ENCODE measurements at places on chromosomes 1 and 21.

DNA sequence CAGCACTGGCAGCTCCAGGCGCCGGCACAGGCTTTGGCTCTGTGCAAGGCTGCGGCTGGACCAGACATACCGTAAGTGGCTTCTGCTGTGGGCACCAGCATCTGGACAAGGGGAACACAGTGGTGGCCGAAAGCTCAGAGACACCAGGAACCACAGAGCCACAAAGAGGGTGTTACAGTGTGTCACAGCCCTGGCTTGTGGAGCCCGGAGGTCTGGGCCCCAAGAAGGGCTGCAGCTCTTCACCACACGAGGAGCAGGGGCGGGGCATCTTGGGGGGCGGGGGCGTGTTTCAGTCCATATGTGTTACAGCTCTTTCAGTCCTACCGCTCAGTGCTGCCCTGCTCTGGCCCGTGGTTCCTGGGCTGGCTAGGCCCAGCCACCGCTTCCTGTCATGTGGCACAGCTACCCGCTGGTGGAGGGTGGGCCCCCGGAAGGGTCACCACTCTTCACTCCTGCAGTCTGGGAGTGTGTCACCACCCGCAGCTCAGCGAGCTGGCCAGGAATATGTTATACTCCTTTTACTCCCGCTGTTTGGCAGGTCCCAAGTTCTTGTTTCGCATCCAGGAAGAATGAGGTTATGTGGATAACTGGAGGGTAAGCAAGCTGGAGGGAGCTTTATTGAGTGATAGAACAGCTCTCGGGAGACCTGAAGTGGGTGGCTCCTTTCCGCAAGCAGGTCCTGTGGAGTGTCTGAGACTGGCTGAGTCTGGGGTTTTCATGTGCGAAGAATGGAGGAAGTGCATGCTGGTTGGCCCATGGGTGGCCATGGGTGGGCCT is 3.3 kb upstream of the LSM10 start:
- DNase-seq, result peak; percentile 79

DNA sequence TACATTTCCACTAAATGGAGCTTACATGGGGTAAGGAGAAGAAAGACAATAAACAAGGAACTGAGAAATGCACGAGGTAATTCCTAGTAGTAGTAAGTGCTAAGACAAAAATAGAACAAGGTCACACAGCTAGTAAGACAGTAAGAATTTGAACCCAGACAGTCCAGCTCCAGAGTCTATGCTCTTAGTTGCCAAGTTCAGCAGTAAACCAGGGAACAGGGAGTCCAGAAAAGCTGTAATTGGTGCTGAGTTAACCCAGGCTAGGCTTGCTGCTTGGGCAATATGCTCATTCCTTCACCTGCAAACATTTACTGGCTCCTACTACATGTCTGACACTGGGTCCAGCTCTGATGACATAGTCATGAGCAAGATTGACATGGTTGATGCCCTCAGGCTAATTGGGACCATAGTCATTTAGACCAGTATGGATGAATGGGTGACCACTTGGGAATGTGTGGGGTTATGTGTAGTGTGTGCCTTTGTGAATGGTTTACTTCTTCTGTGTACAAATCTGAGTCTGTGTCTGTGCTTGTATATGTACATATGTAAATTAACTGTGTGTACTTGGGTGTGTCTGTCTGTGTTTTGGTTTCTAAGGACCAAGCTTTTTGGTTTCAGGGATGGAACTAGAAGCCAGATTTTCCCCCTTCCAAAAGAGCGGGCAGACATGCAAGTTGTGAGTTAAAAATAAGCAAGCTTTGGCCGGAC is 2.0 kb downstream of the GPX7 start:
- DNase-seq, result no peak

- DNase-seq, result no peak
Observed at GRCh38 chr1:243718893-243719292, 131.2 kb downstream of the AKT3 start.

GRCh38 chr1:39272798-39273469 is 68.4 kb downstream of the MACF1 start:
- no peak for DNase-seq

DNA sequence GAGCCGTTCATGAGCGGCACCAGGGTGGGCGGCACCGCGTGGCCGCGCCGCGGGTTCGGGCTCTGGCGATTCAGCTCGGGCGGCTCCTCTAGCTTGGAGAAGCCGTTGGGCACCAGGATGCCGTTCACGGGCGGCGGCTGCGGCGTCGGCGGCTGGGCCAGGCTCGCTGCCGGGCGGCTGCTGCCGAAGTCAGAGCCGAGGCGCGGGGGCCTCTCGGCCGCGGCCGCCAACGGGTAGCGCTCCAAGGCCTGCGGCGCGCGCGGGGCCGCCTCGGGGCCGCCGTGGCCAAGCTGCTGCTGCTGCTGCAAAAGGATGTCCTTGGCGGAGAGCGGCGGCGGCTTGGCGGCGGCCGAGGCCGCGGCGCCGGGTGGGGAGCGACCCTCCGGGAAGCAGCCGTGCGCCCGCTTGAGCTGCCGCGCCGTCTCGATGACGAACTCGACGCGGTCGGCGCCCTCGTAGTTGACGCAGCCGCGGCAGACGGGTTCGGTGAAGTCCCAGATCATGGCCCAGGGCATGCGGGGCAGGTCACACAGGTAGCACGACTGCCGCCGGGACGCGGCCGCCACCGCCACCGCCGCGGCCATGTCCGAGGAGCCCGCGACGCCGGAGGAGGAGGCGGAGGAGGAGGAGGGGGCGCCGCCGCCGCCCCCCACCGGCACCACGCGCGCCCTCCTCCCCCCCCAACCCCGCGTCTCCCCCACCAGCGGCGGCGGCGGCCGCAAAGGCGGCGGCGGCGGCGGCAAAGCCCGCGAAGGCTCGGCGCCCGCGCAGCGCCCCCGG is 877 bp downstream of the IRF2BP2 start:
- DNase-seq, result peak; percentile 77

GRCh38 chr1:7938070-7938469 is 2.6 kb downstream of the TNFRSF9 start:
- DNase-seq, result no peak

DNA sequence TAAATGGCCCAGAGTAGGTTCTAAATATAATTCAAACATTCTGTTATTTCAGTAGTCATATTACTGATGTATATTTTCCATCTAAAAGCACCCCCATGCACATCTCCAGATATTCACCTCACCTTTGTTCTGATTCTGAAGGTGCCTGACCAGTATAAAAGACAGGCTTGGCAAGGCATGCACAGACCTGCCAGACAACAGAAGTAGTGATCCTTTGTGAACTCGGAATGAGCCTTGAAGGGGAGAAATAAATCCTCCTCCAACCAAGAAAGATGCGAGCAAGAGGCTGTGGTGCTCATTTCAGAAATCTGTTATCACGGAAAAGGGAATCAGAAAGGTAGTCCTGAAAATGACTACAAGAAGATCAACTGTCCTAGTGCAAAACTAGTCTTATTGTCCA is 287.3 kb downstream of the VAV3 start:
- DNase-seq, result no peak

GRCh38 chr1:71522721-71523120 is 441.9 kb upstream of the ZRANB2 start:
- no peak for DNase-seq

DNA sequence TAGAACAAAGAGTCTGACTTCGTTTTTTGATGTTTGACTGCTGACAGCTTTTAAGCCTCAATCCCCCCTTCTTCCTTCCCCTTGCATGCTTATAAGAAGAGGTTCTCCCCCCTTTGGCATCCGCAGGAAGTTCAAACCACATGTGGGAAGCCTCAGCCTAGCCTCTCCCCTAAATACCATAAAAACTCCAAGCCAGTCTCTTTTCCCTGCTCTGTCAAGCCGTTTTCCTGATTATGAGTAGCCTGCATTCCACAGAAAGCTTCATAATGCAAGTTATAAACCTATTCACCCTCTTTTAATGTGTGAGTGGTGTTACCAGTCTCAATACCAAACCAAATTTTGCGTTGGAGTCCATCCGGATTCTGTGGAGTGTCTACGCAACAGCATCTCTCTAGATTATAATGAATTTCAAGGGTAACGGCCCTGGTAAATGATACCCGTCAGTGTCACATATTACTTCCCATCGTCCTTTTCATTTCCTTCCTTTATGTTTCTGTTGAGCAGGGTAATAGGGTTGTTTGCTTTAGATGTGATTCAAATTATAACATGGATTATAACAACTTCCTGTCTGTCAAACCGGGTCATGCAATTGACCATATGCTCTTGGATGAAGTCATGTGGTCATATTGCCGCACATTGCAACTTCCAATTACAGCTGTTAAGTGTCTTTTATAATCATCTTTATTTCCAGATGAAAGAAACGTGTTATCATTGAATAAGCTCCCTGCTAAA is 717.5 kb downstream of the RWDD3 start:
- DNase-seq, result no peak

- DNase-seq, result no peak
Observed at GRCh38 chr1:165397944-165398343, 41.4 kb upstream of the LMX1A start.

DNA sequence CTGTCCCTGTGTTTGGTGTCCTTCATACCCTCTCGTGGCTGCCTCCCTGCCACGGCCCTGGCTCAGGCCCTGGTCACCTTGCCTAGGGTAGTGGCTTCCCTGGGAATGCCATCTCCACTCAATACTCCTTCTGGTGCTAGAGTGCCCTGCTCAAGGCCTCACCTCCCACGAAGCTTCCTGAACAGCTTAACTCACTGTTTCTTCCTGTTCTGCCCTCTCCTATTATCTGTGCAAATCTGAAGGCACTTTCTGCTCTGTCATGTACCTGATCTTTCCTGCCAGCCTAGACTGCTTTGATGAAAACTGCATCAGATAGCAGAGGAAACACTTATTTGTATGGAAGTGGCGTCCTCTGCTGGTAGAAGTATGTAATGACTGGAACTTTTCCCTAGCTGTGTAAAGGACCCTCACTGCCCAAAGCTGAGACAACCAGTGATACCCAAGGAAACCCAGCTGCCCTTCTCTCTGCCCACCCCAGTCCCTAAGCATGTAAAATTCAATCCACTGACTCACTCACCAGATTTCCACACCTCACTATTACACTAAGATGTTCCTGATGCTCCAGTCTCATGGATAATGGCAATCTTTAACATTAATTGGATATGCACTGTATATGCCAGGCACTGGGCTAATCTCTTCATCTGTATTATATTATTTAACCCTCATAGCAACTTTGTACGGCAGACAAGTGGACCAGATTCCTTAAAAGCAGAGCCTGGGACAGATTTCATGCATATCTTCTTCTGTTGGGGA is 36.2 kb upstream of the BTG2 start:
- peak; percentile 51 for DNase-seq

GRCh38 chr1:176603696-176604095 is 140.7 kb downstream of the PAPPA2 start:
- DNase-seq, result no peak

GRCh38 chr1:185610954-185611353 is 123.2 kb upstream of the HMCN1 start:
- no peak for DNase-seq

GRCh38 chr1:214824763-214825162 is 221.8 kb downstream of the CENPF start:
- DNase-seq, result no peak

DNA sequence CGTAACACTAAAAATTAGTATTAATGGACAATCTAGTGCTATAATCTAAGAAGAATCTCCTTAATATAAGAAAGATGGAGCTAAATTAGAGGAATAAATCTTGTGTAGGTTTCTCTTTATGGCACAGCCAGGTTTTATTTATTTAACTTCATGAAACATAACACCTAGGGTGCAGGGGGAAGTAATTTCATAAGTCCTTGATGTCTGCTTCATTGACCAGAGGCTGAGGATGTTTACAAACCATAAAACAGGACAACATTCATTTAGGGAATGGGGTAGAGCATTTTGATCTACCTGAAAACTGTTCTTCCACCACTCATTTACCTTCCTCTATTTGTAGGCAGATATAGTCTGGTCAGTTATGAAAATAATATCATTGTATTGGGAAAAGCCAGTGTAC is 95.5 kb downstream of the NGF start:
- no peak for DNase-seq

DNA sequence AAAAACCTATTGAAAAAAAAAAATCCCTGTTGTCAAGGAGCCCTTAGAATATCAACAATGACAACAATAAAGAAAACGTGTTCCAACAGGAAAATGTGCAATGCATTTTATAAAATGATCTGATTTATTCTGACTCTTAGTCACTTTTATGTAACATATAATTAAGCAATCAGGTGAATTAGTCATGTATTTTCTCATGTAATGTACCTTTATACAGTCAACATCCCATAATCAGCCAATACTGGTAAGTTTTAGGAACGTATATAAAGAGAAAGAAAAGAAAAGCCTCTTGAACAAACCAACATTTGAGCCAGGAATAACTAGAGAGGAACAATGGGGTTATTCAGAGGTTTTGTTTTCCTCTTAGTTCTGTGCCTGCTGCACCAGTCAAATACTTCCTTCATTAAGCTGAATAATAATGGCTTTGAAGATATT is at the start of gene CLCA4:
Gene CLCA4 (plus strand): TSS at position 292 of the 435 bp plus-strand sequence. CDS start 42 bp downstream, at position 334.
- no peak for DNase-seq

DNA sequence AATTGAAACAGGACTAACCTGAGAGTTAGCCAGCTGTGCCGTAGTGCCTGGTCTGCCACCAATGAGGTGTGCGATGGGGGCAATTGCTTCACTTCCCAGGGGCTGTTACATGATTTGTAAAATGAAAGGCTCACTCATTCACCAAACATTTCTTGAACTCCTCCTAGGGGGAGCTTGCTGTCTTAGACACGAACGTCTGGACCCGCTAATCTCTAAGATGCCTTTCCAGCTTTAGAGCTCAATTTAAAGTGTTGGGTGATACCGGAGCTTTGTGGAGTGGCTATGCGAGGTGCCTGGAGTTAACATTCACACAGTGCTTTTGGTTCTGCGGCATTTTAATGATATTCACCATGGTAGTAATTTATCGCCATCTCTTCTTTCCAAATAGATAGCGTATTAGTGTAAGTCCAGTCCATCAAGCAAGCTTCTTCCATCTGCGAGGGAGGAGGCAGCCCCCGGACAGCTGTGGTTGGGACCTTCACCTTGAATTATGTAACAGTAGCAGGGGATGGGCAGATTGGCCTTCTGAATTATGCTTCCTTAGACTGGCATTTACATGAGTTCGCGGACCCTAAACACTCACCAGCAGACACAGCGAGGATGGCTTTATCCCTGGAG is 179.9 kb downstream of the ADSS2 start:
- DNase-seq, result no peak

DNA sequence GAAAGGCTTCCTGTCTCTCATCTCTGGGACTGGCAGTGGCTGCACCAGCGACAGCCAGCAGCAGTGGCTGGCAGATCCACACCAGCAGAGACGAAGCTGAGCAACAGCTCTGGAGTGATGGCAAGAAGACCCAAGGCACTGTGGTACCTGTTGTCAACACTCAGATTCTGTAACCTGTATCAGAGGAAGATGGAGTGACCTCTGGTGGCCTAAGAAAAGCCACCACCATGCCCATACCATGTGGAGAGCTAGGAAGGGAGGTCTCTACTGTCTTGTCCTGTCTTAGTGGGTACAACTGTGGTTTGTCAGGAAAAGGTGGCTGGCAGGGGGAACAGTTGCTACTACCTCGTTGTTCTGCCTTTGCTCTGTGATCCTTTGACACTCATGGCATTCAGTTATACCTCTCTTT is 22.5 kb upstream of the RHBDL2 start:
- DNase-seq, result no peak

All from CD4-positive, alpha-beta T cell treated with Interferon gamma for 1 hour (primary cell).